ENCODE measurements at places on chromosomes 6 and 20.

GRCh38 chr6:53412021-53412715, 63.4 kb upstream of the ELOVL5 start:
- DNase-seq, result no peak

DNA sequence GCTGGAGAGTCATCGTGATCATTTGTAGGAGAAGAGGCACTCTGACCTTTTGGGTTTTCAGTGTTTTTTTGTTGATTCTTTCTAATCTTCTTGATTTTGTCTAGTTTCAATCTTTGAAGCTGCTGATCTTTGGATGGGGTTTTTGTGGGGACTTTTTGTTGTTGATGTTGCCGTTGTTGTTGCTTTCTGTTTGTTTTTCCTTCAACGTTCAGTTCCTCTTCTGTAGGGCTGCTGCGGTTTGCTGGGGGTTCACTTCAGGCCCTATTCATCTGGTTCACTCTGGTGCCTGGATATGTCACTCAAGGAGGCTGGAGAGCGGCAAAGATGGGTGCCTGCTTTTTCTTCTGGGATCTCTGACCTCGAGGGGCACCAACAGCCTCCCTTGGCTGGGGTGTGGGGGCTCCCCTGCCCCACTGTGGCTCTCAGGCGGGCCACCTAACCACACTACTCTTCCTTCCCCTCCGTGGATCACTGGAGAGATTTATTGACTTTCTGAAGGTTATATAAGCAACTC, 21.5 kb upstream of the TMEM244 start:
- DNase-seq, result no peak

GRCh38 chr20:61938839-61939690, 126.6 kb downstream of the TAF4 start:
- no peak for DNase-seq

GRCh38 chr20:1819311-1820137, 75.7 kb upstream of the SIRPA start:
- DNase-seq, result no peak

GRCh38 chr6:123213921-123214320, 217.9 kb downstream of the CLVS2 start:
- no peak for DNase-seq

- no peak for DNase-seq
Measured at GRCh38 chr20:33009214-33010132, 2.0 kb downstream of the BPIFB2 start.

DNA sequence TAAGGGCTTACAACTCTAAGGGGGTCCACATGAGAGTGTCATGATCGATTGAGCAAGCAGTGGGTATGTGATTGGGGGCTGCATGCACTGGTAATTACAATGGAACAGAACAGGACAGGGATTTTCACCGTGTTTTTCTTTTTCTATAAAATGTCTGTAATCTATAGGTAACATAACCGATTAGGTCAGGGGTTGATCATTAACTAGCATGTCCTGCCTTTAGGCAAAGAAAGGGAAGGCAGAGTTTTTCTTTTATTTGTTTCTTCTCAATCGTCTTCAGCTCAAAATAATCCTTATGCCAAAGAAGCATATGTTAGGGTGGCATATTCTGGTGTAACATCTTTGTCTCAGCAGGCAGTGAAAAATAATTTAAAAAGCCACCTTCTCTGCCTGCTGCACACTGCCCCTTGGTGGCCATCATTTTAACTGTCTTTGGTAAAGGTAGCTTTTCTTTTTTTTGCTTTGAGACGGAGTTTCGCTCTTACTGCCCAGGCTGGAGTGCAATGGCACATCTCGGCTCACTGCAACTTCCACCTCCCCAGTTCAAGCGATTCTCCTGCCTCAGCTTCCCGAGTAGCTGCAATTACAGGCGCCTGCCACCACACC, 9.7 kb upstream of the CEP43 start:
- no peak for DNase-seq

- DNase-seq, result no peak
Measured at GRCh38 chr6:32290886-32291450, 67.1 kb upstream of the NOTCH4 start.

DNA sequence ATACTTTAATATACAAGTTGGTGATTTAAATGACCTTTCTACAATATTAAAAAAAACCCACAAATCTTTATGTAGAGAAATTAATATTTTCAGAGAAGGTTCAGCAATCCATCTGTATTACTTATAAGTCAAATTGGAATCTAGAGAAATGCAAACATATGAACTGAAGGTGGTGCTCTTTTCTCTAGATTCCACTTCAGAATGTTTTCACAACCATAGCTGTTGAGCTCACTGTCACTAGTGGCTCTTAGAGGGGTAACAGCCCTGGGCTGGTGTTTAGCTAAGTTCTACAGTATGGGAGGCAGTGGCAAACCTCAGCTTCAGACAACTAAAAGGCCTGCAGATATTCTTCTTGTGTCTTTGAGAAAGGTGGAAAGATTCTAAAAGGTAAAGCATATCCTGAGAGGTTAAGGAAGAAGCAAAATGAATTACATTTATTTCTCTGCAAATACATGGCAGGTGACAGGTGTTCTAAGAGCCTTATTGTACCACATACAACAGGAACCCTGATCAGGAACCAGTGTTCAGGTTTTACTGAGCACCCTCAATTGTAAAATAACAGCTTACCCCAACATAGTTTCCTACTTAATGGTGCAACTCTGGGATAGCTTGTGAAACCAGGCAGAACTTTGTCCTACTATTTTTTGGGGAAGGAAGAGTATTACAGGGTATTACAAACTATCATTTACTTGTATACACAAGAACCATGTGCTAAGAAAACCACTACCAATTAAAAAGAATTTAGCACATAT, 56.6 kb upstream of the SAMHD1 start:
- DNase-seq, result no peak

DNA sequence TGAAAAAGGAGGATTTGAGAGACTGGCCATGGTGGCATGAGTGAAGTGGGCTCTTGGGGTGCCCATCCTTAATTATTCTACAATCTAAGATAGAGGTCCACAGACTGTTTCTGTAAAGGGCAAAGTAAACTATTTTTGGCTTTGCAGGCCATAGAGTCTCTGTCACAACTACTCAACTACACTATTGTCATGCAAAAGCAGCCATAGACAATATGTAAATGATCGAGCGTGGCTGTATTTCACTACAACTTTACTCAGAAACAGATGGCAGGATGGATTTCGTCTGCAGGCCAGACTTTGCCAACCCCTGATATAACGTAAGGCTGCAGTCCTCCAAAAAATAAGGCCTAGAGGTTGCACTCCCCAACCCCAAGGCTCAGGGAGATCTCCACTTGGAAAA, 58.2 kb upstream of the NAA20 start:
- no peak for DNase-seq

DNA sequence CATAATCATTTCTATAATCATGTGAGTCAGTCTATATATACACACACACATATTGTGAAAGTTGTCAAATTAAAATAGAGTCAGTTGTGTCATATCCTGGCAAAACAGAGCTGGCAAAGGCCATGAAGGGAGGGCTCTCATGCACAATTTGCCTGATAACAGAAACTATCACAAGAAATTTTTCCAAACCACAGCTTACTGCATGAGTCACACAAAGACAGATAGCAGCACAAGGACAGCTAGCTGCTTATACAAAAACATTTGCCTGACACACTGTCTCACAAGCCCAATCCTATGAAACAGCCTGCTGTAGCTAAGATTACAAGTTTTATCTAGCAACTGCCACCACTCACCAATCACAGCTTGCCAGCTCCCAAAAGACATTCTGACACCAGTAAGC, 848.5 kb upstream of the MAN1A1 start:
- DNase-seq, result no peak

DNA sequence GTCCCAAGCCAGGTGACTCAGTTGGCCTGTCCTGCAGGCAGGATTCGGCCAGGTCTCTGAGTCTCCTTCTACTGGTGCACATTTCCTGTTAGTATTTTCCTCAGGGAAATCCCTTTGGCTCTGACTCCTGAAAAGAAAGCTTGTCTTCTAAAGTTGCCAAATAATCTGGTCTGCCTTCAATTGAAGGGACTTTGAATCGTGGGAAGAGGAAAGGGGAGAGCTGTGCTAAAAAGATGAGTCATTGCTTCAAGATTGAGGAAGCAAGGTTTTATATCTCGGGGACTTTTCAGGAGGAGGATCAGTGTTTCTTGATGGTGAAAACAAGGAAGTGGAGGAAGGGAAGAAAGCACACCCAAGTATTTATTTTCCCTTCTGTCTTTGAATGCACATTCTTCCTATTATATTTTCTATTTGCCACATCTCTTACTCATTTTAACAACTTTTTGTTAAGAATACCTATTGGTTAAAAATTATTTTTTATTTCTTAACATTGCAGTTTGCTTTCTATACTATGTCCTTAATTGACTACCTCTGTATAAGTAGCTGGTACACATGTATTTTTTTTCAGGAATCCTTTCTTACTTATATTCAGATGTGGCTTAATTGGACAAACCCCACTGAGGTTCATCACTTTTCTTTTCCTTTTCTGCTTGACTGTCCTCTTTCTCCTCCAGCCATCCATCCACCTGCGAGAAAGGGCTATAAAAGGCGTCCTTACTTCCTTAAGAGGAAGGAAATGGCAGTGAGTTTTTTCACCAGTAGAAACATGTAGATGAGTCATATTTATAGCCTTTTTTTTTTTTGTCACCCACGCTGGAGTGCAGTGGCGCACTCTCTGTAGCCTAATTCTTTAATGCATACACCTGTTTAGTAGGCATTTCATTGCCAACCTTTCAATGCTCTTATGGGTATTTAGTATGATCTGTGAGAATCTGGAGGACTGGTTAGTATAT, 15.0 kb upstream of the IFNGR1 start:
- DNase-seq, result no peak

DNA sequence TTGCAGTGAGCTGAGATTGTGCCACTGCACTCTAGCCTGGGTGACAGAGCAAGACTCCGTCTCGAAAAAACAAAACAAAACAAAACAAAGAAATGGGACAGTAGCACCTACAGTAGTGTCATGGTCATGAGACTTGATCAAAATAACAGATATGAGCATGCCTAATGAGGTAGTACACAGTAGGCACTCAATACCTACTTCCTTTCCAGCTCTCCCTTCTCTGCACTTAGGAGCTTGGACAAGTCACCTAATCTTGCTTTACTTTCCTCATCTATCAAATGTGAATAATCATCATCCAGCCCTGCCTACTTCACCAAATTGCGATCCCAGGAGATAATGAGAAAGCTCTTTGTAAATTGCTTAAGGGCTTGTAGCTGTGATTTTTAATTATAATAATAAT, 55.4 kb upstream of the EPB41L1 start:
- DNase-seq, result no peak

DNA sequence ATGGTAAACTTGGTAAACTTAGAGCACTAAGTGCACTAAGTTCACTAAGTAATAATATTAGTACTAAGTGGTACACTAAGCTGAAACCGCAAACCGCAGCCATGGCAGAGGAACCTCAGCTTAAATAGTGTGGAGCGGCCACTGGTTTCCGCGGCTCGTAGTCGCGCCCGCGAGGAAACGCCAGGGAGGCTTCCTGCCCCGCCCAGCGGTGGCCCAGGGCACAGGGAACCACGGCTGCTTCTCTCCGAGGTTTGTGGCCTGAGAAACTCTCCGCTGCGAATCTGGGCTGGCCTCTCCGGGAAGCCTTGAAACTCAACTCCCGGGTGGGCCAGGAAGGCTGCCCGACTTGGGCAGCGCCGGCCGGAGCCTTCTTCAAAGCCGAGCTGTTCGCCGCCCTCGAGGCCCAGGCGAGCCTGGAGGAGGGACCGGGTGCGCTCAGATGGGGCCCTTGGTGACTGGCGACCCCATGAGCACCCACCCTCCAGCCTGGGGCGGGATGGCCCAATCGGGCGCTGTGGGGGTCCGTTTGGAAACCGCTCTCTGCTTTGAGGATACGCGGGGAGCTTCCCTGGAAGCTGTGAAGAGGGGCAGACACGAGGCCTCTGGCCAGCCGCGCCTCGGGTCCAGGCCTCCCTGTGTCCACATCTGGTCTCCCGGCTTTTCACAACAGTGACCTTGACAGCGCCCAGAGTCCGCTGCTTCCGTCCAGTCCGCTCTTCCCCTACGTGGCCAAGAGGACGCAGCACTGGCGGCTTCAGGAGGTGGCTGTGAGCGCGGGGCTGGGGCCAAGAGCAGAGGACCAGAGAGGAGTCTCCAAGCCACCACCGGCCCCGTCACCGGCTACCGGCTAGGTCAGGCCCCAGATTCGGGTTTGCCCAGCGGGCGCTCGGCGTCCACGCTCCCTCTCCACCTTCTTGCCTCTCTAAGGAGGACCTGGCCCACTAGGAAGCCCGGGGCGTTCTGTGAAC, 25.4 kb upstream of the HLA-E start:
- DNase-seq, result no peak

GRCh38 chr6:74073429-74073828, 377.4 kb downstream of the CD109 start:
- no peak for DNase-seq

GRCh38 chr6:37109714-37110499, 60.0 kb upstream of the PIM1 start:
- DNase-seq, result no peak

DNA sequence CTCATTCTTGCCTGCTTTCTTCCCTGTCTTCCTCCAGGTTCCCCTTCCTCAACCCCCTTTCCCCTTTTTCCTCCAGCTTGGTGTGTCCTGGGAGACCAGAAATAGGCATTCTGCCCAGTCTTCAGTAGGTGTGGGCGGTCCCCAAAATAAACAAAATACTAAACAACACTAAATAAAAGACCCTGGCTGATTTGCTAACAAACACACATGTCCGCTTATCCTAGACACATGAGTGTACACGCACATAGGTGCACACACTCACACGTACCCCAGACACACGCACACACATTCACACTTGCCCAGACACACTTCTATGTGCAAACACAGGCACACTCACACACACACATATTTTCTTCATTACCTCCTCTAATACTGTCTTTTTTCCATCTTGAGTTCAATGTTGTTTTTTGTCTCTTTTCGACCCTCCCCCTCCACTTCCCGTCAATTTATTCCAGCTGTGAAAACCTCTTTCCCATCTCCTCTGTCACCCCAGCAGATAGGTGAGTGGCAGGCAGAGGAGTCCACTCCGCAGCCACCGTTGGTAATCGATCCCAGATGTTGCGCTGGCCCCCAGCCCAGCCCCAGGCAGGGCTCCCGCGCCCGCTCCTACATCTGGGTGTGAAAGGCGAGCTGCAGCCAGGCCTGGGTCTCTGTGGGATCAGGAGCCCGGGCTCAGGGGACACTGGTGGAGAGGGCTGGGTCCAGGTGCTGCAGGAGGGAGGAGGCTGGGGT, 56.9 kb upstream of the FOXP4 start:
- no peak for DNase-seq

DNA sequence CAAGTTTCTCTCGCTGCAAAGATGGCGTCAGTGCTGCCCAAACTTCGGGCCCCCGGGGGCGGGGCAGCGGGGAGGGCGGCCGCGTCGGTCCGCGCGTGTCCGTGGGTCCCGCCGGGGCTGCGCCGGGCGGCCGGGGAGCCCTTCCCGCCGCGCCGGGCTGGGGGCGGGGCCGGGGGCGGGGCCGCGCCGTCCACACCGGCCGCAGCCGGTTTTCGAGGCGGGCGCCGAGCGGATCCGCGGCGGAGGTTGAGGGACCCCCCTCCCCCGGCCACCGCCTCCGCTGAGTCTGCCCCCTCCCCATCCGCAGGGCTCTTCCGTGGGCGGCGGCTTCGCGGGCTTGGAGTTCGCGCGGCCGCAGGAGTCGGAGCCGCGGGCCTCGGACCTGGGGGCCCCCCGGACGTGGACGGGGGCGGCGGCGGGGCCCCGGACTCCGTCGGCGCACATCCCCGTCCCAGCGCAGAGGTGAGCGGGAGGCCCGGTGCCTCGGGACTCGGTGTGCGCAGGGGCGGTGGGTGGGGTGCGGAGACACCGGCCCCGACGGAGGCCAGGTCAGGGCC, 572 bp downstream of the SLC2A4RG start:
- DNase-seq, result peak; percentile 33
